Upper lobe of right lung (tissue), 1 donor: ENCODE measurements at places on chromosomes 4 and X. TPM values are rescaled to one million over a fixed set of nuclear protein-coding genes. Genes with fewer than 3 reads are reported as not detected.

DNA sequence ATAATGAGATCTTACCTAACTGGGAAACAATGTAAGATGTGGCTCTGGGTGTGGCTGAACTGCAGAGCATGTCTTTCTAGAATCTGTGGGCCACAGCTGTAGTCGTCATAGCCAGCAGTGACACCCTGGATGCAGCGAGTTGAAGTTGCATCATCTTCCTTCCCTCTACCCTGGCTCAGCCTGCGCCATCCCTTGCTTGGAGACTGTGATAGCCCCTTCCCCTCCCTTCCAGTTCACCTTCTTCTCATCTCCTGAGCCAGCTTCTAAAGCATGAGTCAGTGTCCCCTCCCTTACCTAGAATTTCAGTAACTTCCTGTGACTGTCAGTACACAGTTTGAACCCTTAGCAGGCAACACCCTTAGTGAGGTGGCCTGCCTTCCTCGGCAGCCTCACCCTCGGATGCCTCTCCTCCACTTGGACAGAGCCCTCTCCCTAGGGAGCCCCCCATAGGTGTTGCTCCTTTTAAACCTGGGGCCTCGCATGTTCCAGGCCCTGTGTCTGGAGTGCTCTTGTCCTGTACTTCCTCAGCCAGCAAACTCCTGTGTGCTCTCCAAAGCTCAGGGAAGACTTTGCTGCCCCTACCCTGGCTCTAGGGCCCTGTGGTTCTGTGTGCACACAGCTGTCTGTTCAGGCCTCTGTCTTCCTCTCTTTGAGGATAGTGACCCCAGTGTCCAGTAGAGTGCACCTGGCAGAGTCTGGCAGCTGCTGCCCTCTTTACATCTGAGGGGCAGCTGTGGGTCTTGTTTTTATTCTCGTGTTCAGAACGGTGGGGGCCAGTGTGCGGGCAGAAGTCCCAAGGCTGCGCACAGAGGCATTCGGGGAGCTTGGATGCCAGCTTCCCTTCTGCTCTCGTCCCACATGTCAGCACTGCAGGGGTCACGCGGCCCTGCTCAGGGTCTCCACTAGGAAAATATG lies 43.7 kb upstream of the TADA2B start:
- DNase-seq = no peak
- H3K27ac ChIP-seq = no peak overlapping the region
- peaks cover 92% of the 10 kb centered on the region for H3K36me3 ChIP-seq

DNA sequence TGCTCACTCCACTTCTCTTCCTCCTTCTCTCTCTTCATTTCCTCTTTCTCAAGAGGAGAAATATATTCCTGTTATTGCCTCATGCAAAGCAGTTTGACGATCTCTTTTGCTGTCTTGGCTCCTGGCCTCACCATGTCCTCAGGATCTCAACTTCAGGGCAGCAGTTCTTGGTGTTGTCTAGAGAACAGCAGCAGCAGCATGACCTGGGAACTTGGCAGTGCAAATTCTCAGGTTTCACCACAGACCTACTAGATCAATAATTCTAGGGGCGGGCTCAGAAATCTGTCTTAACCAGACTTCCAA lies 193.4 kb upstream of the EDNRA start:
- no peak overlapping the region for H3K27ac ChIP-seq
- no peaks in the 10 kb centered on the region for H3K36me3 ChIP-seq
- H3K4me3 ChIP-seq = no peak overlapping the region
- H3K27me3 ChIP-seq = no peaks in the 10 kb centered on the region
- no peak for DNase-seq

The SMPX gene
- not detected for total RNA-seq

The ARSD gene
- 35.1 TPM for total RNA-seq

GRCh38 chrX:37627602-37628001 lies 56.1 kb downstream of the LANCL3 start:
- H3K4me1 ChIP-seq = no peaks in the 10 kb centered on the region
- H3K36me3 ChIP-seq = no peaks in the 10 kb centered on the region
- H3K27me3 ChIP-seq = no peaks in the 10 kb centered on the region

- no peak overlapping the region for H3K4me3 ChIP-seq
- no peaks in the 10 kb centered on the region for H3K4me1 ChIP-seq
- no peaks in the 10 kb centered on the region for H3K36me3 ChIP-seq
- DNase-seq = no peak
Measured at GRCh38 chr4:187283201-187283955, 559.7 kb upstream of the FAT1 start.

- H3K27ac ChIP-seq = no peak overlapping the region
- no peak for DNase-seq
- no peaks in the 10 kb centered on the region for H3K27me3 ChIP-seq
- H3K4me3 ChIP-seq = no peak overlapping the region
- H3K4me1 ChIP-seq = no peaks in the 10 kb centered on the region
- peaks cover 71% of the 10 kb centered on the region for H3K36me3 ChIP-seq
Measured at GRCh38 chrX:120536061-120536460, 24.7 kb downstream of the CUL4B start.

DNA sequence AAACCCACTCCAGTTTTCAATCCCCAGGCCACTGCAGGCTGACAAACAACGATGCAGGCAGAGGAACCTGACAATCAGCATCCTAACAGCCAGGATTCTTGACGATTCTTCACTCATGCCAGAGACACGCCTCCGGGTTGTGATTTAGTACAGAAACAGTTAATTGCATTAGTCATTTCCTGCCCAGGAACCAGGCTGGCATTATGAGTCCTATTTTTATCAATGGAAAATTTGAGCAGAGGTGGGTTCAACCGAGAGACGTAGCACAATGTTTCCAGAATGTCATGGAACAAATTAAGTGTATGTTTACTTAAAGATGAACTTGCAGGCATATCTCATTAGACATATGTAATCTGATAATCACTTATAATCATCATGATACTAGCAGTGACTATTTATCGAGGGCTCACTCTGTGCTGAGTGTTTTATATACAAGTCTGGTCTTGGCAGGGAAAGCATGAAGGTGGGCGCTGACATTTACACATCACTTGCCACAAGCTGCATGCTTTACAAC lies 159.7 kb downstream of the NSUN7 start:
- no peak for DNase-seq
- no peak overlapping the region for H3K27ac ChIP-seq
- peaks cover 7% of the 10 kb centered on the region for H3K4me1 ChIP-seq
- H3K4me3 ChIP-seq = no peak overlapping the region
